ENCODE measurements at places on chromosomes 2 and 18. TPM values are rescaled to one million over a fixed set of nuclear protein-coding genes. Genes with fewer than 3 reads are reported as not detected.

BOK gene
- total RNA-seq: 88.4 TPM

MOGAT1 gene
- total RNA-seq: not detected

COL3A1 gene
- total RNA-seq: 21.6 TPM

MROH2A gene
- not detected for total RNA-seq

CAD gene
- total RNA-seq: 36.7 TPM
